Sigmoid colon (tissue), 7 donors: ENCODE measurements at places on chromosomes 5 and 9. TPM values are rescaled to one million over a fixed set of nuclear protein-coding genes. Genes with fewer than 3 reads are reported as not detected.

PKD2L2 gene
- total RNA-seq: not detected

DNA sequence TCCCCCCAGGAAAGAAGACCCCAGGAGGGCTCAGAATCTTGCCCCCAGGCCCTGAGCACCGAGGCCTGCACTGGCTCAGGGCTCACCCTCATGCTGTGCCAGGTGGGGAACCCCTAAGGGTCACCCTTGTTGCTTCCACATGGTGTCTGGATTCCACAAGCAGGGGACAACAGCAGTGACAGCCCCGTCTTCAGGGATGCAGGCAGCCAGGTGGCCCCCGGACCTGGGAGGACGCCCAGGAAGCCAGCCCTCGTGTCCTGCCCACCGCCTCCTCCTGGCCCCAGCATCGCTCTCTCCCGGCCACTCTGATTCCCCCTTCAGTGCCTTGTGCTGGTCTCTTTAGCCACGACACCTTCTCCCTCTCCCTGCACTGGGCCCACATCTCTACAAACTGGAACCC is 60.0 kb upstream of the SARDH start:
- H3K27me3 ChIP-seq: no peaks in the 10 kb centered on the region
- no peaks in the 10 kb centered on the region for H3K4me1 ChIP-seq
- no peaks in the 10 kb centered on the region for H3K36me3 ChIP-seq
- H3K4me3 ChIP-seq: no peak overlapping the region
- no peak for DNase-seq

SMIM33 gene
- total RNA-seq: not detected

GRCh38 chr9:136614967-136615623 is 47.6 kb upstream of the EGFL7 start:
- no peaks in the 10 kb centered on the region for H3K27me3 ChIP-seq
- H3K27ac ChIP-seq: peak overlapping the region; percentile 31
- H3K36me3 ChIP-seq: no peaks in the 10 kb centered on the region
- no peak for DNase-seq

- H3K27ac ChIP-seq: no peak overlapping the region
- no peak overlapping the region for H3K4me3 ChIP-seq
- no peaks in the 10 kb centered on the region for H3K27me3 ChIP-seq
- no peaks in the 10 kb centered on the region for H3K36me3 ChIP-seq
- no peaks in the 10 kb centered on the region for H3K4me1 ChIP-seq
Measured at GRCh38 chr5:39209924-39210323, 9.4 kb downstream of the FYB1 start.

DNA sequence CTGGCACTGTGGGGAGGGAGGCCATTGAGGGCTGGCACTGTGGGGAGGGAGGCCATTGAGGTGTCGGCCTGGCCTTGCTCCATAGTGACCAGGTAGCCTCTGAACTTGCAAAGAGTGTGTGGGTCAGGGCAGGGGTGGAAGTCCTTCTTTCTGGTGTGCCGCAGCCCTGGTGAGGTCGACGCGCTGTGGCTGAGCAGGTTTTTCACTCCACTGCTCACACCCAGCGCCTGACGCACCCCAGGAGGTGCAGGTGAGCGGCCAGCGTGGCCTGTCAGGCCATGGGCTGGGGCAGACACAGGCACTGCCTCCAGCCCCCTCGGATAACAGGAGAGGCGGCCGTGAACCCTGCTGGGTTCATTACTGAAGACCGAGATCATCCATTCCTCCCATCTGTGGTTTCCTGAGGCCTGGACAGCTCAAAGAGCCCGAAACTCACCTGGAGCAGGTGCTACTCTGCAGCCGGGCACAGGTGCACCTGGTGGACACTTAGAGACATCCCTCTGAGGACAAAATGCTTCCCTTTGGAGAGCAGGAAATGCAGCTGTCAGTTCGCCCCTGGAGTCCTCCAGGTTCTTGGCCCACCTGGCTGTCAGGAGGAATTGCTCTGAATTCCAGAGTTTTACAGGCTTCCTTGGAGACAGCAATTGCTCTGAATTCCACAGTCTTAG is 32.4 kb downstream of the LHX3 start:
- no peak overlapping the region for H3K4me3 ChIP-seq
- no peaks in the 10 kb centered on the region for H3K36me3 ChIP-seq
- no peak overlapping the region for H3K27ac ChIP-seq
- DNase-seq: no peak
- no peaks in the 10 kb centered on the region for H3K4me1 ChIP-seq
- H3K27me3 ChIP-seq: no peaks in the 10 kb centered on the region

GRCh38 chr5:151483176-151483575 is 35.8 kb downstream of the SLC36A1 start:
- H3K4me3 ChIP-seq: no peak overlapping the region
- H3K27ac ChIP-seq: peak overlapping the region; percentile 16
- H3K36me3 ChIP-seq: peaks cover 32% of the 10 kb centered on the region
- DNase-seq: no peak

- H3K4me3 ChIP-seq: no peak overlapping the region
- DNase-seq: no peak
- H3K4me1 ChIP-seq: no peaks in the 10 kb centered on the region
- H3K27me3 ChIP-seq: peaks cover 14% of the 10 kb centered on the region
- H3K36me3 ChIP-seq: no peaks in the 10 kb centered on the region
Measured at GRCh38 chr9:134176599-134176968, 12.2 kb upstream of the RNU6ATAC start.

- H3K36me3 ChIP-seq: no peaks in the 10 kb centered on the region
- no peak overlapping the region for H3K4me3 ChIP-seq
- H3K27ac ChIP-seq: no peak overlapping the region
- no peaks in the 10 kb centered on the region for H3K27me3 ChIP-seq
Measured at GRCh38 chr5:42923710-42924109, 112.0 kb upstream of the SELENOP start.

DNA sequence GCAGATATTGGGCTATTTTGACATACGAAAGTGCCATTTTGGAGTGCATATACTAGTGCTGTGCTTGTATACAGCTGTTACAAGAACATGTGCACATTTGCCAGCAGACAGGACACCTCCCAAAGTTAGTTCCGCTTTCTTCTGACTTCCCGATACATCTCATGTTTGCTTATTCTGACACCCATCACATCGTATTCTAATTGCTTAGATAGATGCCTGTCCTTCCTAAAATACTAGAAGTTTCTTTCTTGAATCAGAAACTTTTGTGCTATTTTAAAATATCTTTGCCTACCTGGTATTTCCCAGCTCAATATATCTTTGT is 177.8 kb downstream of the TTLL11 start:
- H3K4me1 ChIP-seq: no peaks in the 10 kb centered on the region
- no peak overlapping the region for H3K27ac ChIP-seq

SPAAR gene
- 1.1 TPM for total RNA-seq

DNA sequence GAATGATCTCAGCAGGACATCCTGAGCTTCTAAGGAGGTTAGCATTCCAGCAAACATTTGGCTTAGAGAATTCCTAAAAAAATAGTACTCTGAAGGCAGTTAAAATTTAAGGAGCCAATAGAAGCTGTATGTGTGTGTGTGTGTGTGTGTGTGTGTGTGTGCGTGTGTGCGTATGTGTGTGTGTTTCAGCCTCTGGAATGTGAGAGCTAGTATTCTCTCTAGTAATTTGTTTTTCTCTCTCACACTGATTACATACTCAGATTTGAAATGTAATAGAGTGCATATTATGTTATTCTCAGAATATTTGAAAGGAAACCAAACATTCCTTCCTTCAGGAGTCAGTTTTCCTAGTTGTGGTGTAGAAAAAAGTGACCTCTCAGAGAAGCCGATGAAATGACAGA is 279.6 kb downstream of the TMEM38B start:
- no peak overlapping the region for H3K4me3 ChIP-seq
- no peaks in the 10 kb centered on the region for H3K36me3 ChIP-seq
- no peak overlapping the region for H3K27ac ChIP-seq

SYK gene
- 10.0 TPM for total RNA-seq

GRCh38 chr5:22947921-22948320 is 94.8 kb upstream of the CDH12 start:
- no peak overlapping the region for H3K27ac ChIP-seq
- H3K36me3 ChIP-seq: no peaks in the 10 kb centered on the region
- H3K4me1 ChIP-seq: no peaks in the 10 kb centered on the region

DNA sequence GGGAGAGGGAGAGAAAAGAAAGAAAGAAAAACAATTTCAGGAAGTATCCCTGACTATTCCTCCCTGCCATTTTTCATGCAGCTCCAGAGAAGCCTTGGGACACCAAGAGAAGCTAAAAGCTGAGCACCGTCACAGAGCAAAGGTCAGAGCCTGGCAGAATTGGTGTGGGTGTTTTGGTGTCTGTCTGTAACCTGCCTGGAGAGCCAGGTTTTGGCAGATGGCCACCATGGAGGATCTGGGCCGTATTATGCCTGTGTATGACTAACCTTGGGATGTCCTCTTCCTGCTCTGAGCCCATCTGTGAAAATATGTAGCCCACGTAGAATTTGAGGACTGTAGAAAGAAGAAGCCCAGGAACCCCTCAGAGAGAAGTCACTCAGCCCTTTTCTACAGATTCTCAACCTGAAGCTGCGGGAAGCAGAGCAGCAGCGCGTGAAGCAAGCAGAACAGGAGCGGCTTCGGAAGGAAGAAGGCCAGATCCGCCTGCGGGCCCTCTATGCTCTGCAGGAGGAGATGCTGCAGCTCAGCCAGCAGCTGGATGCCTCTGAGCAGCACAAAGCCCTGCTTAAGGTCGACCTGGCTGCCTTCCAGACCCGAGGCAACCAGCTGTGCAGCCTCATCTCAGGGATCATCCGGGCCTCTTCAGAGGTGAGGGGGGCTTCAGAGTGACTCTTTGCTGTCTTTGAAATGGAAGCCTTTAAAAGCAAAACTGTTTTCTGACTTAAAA is 18.8 kb downstream of the GLE1 start:
- no peak overlapping the region for H3K4me3 ChIP-seq
- peak overlapping the region; percentile 23 for H3K27ac ChIP-seq
- DNase-seq: peak; percentile 83
- H3K4me1 ChIP-seq: no peaks in the 10 kb centered on the region
- peaks cover 13% of the 10 kb centered on the region for H3K36me3 ChIP-seq

- H3K36me3 ChIP-seq: no peaks in the 10 kb centered on the region
- no peak overlapping the region for H3K4me3 ChIP-seq
- H3K27me3 ChIP-seq: no peaks in the 10 kb centered on the region
- no peak overlapping the region for H3K27ac ChIP-seq
- H3K4me1 ChIP-seq: no peaks in the 10 kb centered on the region
Measured at GRCh38 chr5:115947260-115947659, 15.0 kb upstream of the LVRN start.

GRCh38 chr9:117470902-117471301 is 56.0 kb upstream of the ASTN2 start:
- no peak for DNase-seq
- no peak overlapping the region for H3K27ac ChIP-seq
- no peaks in the 10 kb centered on the region for H3K36me3 ChIP-seq
- no peaks in the 10 kb centered on the region for H3K4me1 ChIP-seq
- H3K4me3 ChIP-seq: no peak overlapping the region

- DNase-seq: no peak
- no peaks in the 10 kb centered on the region for H3K27me3 ChIP-seq
- H3K4me1 ChIP-seq: no peaks in the 10 kb centered on the region
- no peaks in the 10 kb centered on the region for H3K36me3 ChIP-seq
- H3K27ac ChIP-seq: no peak overlapping the region
Measured at GRCh38 chr5:14834584-14835550, 36.7 kb downstream of the ANKH start.

DNA sequence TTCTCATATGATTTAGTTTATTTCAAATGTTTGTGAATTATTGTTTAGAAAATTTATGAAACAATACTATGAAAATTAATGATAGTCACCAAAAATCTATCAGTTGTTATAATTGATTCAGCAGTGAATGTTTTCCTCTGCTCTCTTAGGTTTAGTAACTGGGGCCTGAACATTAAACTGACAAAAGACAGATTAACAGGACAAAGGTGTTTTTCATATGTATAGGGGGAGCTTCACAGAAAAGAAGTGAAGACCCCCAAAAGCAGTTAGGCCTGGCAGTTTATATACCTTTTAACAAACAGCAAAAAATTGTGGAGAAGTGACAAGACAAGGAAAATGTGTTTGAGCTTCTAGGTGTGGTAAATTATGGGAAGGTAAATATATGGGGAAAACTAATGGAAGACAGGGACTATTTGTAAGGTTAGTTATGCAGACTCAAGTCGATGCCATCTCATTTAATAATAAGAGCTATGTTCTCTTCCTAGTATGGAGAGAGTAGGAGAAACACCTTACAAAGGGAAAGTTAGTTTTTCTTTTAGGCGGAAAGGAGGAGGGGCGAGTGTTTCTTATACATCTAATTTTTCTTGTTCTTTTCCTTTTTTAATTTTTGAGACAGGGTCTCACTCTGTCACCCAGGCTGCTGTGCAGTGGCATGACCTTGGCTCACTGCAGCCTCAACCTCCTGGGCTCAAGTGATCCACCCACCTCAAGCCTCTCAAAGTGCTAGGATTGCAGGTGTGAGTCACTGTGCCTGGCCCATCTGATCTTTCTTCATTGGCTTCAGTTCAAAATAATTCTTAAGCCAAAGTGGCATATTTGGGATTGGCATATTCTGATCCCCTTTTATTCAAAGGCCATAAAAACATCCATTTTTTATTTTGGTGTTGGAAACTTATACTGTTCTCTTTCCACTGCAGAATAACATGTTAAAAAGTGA is 77.8 kb downstream of the C9orf153 start:
- no peak for DNase-seq
- H3K27me3 ChIP-seq: no peaks in the 10 kb centered on the region
- H3K36me3 ChIP-seq: no peaks in the 10 kb centered on the region
- H3K4me3 ChIP-seq: no peak overlapping the region
- H3K4me1 ChIP-seq: peaks cover 10% of the 10 kb centered on the region

AGGF1 gene
- total RNA-seq: 17.6 TPM

DNA sequence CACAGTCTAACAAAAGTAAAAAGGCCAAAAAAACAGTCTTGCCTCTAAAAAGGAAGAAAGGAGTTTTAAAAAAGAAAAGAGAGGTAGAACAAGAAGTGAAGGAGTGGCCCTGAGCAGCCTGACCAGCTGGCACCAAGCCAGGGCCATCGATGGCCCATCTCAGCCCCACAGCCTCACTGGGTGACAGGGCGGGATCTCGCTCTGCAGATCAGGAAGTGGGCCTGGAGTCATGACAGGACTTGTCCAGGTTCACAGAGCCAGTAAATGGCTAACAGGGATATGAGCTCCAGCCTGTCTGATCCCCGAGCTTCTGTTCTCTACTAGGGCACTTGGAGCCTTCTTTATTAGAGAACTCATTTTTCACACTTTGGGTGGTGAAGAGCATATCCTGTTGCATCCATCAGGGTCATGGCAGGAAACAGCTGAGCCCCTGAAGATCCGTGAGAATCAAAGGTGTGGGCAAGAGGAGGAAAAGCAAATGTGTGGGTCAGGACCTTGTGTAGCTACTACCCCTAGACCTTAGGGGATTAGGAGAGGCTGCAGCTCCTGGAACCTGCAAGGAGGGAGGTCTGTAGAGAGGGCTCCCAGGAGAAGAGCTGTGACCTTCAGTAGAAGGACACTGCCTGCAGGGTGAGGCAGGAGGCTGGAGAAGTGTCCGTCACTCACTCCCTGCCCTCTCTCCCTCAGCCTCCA is 299.0 kb upstream of the MSX2 start:
- no peaks in the 10 kb centered on the region for H3K4me1 ChIP-seq
- H3K27me3 ChIP-seq: no peaks in the 10 kb centered on the region
- H3K27ac ChIP-seq: no peak overlapping the region
- no peak overlapping the region for H3K4me3 ChIP-seq
- no peak for DNase-seq

GRCh38 chr9:109975574-109976295 is 195.7 kb downstream of the PALM2AKAP2 start:
- H3K27ac ChIP-seq: no peak overlapping the region
- no peaks in the 10 kb centered on the region for H3K4me1 ChIP-seq
- no peak overlapping the region for H3K4me3 ChIP-seq
- no peak for DNase-seq
